Eye (tissue), 1 donor: ENCODE measurements at places on chromosomes 5 and 9.

- no peak for DNase-seq
Observed at GRCh38 chr9:7936163-7936562, 136.6 kb upstream of the DMAC1 start.

DNA sequence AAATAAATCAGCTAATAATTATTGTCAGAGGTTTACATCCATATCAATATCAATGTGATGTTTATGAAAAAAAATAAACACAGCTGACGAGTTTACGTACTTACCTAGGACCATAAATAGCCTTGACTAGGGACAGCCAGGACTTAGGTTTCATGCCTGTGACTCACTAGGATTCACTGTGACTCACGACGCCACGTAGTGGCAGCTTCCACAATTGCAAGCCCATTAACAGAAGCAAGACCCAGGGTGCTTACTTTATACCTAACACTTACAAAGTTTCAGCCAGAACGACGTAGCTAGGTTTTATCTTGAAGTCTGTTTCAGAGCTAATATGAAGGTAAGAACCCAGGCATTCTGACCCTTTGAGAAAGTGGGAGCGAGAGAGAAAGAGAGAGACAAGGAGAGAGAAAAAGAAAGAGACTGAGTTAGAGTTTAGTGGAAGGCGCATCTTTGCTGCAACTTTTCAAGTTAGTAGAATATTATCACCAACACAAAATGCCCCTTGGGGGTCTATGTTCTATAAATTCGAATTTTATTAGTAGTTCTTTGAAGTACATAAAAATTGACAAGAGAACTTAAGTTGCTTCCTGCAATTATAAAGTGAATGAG lies 191.2 kb downstream of the GNA14 start:
- DNase-seq = peak; percentile 93

DNA sequence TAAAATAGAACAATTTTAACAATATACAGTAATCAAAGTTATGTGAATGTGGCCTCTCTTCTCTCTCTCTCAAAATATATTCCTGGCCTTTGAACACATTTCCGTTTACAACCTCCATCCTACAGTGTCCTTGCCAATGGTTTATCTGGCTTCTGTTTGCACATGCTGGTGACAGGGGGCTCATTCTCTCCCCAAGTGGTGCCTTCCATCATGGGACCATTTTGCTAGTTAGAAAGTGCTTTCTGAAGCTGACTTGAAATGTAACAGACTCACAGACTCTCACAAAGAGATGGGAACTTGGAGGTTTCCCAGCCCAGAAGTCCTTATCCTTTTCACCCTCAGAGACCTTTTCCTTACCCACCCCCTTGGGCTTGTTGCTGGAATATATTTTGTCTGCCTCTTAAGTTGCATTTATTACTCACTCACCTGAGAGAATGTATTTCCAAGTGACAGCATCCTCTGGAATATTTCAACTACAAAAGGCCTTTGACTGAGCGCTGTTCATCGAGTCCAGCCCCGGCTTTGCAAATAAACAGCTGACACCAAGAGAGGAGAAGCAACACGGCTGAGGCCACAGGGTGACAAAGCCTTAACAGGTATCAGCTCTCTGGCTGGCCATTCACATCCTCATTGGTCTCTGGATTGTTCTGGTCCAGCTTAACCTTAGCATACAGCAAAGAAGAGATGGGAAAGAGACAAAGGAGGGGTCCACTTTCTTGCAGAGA lies 17.5 kb upstream of the ALDH1B1 start:
- DNase-seq = no peak

GRCh38 chr5:129113867-129114266 lies 19.3 kb downstream of the ISOC1 start:
- DNase-seq = no peak

DNA sequence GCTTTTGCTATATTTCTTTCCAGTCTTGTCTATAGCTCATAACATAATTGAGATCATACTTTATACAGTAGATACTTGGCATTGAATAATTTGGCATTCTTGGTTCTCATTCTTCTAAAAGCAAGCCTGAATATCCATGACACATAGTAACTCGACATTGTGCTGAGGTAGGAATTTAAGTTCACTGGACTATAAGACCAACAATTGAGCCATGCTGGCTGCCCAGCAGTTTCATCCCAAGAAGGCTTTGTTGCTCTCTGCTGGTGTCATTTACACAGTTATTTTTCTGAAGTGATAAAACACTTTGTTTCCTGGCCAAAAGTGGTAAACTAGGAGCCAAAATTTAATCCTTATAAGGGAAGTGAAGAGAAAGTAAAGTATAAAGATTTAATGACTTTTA lies 192.0 kb downstream of the ADAMTSL1 start:
- DNase-seq = no peak
